ENCODE measurements at places on chromosomes 1 and 21. TPM values are rescaled to one million over a fixed set of nuclear protein-coding genes. Genes with fewer than 3 reads are reported as not detected.

The DMBX1 gene
- total RNA-seq: not detected

The FAM131C gene
- 0.08 TPM for total RNA-seq

The MROH7 gene
- 0.15 TPM for total RNA-seq

The CFHR3 gene
- total RNA-seq: not detected

The ELF3 gene
- not detected for total RNA-seq

The VASH2 gene
- 0.30 TPM for total RNA-seq

The GJB5 gene
- total RNA-seq: not detected

The DOP1B gene
- total RNA-seq: 1.5 TPM

The CD52 gene
- total RNA-seq: not detected

The PIGC gene
- total RNA-seq: 12.4 TPM

The TEDDM1 gene
- total RNA-seq: not detected

The COL16A1 gene
- 119 TPM for total RNA-seq

The SLC30A10 gene
- total RNA-seq: 0.08 TPM

The ASCL5 gene
- not detected for total RNA-seq

The WNT4 gene
- under 0.01 TPM for total RNA-seq

The UBL4B gene
- total RNA-seq: not detected

The CBR3 gene
- 10.4 TPM for total RNA-seq

The AGT gene
- 0.45 TPM for total RNA-seq

The HSPA13 gene
- total RNA-seq: 57.8 TPM

The TLCD4 gene
- under 0.01 TPM for total RNA-seq

The FCRL1 gene
- 0.35 TPM for total RNA-seq

The LAD1 gene
- total RNA-seq: not detected

The REN gene
- not detected for total RNA-seq

The ACTN2 gene
- total RNA-seq: 0.12 TPM

The CHI3L1 gene
- total RNA-seq: 0.15 TPM

The ZNF648 gene
- not detected for total RNA-seq

The ABCA4 gene
- 0.15 TPM for total RNA-seq

The CLDN17 gene
- not detected for total RNA-seq

The SYTL1 gene
- not detected for total RNA-seq

The OR2AK2 gene
- not detected for total RNA-seq

The LCE2C gene
- total RNA-seq: not detected

The SOX13 gene
- 6.5 TPM for total RNA-seq

The PRR9 gene
- total RNA-seq: not detected

The PRXL2B gene
- 4.9 TPM for total RNA-seq

The CYP4Z1 gene
- not detected for total RNA-seq

The WNT3A gene
- not detected for total RNA-seq

The KCNK1 gene
- 0.23 TPM for total RNA-seq

The TNNI3K gene
- 0.94 TPM for total RNA-seq

The OR14K1 gene
- total RNA-seq: not detected

The YTHDF2 gene
- total RNA-seq: 37.4 TPM

The DCST1 gene
- total RNA-seq: not detected

The CFAP107 gene
- total RNA-seq: not detected

The CRP gene
- total RNA-seq: not detected

The LHX8 gene
- total RNA-seq: 0.59 TPM

The LCE1A gene
- not detected for total RNA-seq

The CLCA1 gene
- total RNA-seq: under 0.01 TPM

The LCE3D gene
- total RNA-seq: not detected

The RUNX1 gene
- total RNA-seq: 12.3 TPM

The RIPK4 gene
- total RNA-seq: 0.23 TPM

The NENF gene
- total RNA-seq: 74.6 TPM

The SLC2A5 gene
- total RNA-seq: 23.5 TPM

The CCDC18 gene
- 7.0 TPM for total RNA-seq

The CD1E gene
- total RNA-seq: not detected

Data from smooth muscle cell of the coronary artery (primary cell).